ENCODE measurements at places on chromosomes 3 and 15.

GRCh38 chr3:72116226-72116625 lies 331.3 kb upstream of the PROK2 start:
- DNase-seq, result no peak

- no peak for DNase-seq
These were observed 96.7 kb downstream of the ADCY5 start for GRCh38 chr3:123352134-123352554.

GRCh38 chr15:59179717-59180116 lies 26.9 kb upstream of the LDHAL6B start:
- DNase-seq, result no peak

GRCh38 chr3:40502034-40502433 lies 3.8 kb upstream of the ZNF620 start:
- no peak for DNase-seq

DNA sequence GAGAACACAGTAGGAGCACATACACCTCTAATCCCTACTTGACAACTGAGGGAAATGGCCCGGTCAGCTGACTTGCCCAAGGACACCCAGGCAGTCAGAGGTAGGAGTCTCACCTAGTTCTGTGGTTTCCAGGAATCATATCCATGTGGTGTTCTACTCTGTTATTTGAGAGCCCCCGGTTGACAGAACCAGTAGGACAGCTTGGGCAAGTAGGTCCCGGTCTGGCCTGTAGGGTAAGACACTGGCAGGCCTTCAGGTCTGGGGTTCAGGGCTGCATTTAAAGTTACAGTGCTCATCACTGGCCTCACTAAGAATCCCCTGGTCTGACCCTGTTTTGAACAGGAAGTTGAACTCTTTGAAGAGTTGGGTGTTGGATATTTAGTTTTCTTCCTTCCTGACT lies 476.1 kb downstream of the SHQ1 start:
- DNase-seq, result no peak

DNA sequence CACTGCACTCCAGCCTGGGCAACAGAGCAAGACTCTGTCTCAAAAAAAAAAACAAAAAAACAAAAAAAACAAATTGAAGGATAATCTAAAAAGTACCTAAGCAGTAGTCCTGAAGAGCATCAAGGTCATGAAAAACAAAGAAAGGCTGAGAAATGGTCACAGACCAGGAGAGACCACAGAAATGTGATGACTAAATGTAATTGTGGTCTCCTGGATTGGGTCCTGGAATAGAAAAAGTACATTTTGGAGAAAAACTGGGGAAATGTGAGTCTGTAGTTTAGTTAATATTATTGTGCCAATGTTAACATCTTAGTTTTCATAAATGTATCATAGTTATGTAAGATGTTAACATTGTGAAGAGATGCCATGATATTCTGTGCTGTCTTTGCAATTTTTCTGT lies 267.5 kb upstream of the NR2E3 start:
- no peak for DNase-seq

GRCh38 chr3:194162070-194162678 lies 26.2 kb downstream of the HES1 start:
- DNase-seq, result no peak

- no peak for DNase-seq
These were observed 322.7 kb upstream of the ZNF717 start for GRCh38 chr3:76107935-76108570.

DNA sequence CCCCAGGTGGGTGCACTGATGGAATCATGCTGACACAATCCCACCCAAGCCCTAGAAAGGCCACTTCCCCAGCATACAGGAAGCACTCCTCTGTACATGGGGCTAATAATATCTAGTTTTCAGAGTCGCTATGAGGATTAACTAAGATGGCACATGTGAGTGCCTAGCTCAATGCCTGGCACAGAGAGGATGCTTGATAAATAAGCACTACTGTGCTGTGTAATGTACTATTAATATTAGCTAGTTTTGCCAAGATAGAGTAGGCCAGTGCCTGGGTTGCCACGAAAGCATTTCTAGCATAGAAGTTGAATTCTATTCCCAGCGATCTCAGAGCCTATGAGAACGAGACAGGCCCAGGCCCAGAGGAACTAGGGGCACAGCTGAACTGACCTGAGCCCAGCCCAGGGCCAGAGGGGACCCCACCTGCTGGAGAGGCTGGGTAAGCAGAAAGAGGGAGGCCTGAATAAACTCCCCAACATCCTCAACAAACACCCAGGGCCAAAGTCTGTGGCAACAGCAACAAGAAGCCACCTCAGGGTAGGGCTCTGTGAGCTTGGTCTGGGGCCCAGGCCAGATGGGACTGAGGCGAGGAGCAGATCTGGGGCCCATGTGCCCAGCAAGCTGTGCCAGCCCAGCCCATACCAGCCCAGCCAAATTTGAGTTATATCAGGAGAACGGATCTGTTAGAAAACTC lies 7.6 kb upstream of the SEMA7A start:
- no peak for DNase-seq

- no peak for DNase-seq
These were observed 64.3 kb downstream of the OSTN start for GRCh38 chr3:191263365-191263764.
